ENCODE measurements at places on chromosomes 2 and 18.
A peak's percentile ranks its signal among the peaks of the same experiment; 100 is the strongest.

GRCh38 chr2:157757500-157757899, 118.6 kb downstream of the ACVR1 start:
- no peak for DNase-seq

DNA sequence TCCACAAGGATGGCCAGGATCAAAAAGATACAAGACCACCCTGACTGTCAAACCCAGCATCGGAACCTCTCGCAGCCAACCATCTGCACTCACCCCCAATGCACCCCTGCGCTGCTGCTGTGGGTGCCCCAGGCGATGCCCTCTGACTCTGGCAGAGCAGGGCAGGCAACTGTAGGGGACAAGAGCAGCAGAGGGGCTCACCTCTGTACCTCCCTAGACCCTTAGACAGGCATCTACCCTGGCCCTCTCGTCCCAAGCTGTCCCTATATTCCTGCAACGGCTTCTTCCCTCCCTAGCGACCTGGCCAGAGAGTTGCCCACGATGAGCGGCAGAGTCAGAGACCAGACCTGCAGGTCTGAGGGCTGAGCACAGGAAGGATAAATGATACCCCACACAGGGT, 128.2 kb downstream of the HDAC4 start:
- no peak for DNase-seq

DNA sequence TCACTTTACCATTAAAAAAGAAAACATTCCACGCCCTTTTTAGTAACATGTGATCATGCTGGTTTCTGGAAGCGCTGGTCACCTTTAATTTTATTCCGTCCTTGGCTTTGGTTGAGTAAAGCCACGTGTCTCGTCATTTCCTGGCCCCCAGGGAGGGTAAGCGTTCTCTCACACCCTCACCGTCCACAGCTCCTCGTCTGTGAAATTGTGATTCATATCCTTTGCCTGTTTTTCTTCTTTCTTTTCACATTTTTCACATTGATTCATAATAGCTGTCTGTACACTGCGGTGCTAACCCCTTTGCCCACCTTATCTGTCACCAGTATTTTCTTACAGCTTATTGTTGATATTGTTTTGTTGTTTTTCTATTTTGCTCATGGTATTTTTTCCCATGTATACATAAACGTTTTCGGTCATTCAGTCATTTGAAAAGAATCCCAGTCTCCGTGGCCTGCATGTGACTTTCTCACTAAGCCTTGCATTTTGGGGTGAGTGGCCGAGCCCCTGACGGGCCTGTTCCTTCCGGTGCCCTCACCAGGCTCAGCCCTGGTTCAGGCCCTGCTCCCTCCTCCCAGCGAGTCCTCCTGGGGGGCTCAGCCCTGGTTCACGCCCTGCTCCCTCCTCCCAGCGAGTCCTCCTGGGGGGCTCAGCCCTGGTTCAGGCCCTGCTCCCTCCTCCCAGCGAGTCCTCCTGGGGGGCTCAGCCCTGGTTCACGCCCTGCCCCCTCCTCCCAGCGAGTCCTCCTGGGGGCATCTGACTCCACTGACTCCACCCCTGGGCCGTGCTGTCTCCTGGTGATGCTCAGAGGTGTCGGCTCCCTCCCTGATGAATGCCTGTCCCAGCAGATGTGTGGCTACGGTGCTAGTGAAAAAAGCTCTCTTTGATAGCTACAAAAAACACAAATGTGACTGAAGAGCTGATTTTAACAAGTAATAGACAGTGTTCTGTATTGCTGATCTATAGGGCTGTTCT, 249.7 kb upstream of the PXDN start:
- no peak for DNase-seq

- DNase-seq, result no peak
These were observed 222.8 kb downstream of the SUCLG1 start for GRCh38 chr2:84236288-84236687.

- no peak for DNase-seq
These were observed 113.4 kb upstream of the WDSUB1 start for GRCh38 chr2:159399716-159400415.

DNA sequence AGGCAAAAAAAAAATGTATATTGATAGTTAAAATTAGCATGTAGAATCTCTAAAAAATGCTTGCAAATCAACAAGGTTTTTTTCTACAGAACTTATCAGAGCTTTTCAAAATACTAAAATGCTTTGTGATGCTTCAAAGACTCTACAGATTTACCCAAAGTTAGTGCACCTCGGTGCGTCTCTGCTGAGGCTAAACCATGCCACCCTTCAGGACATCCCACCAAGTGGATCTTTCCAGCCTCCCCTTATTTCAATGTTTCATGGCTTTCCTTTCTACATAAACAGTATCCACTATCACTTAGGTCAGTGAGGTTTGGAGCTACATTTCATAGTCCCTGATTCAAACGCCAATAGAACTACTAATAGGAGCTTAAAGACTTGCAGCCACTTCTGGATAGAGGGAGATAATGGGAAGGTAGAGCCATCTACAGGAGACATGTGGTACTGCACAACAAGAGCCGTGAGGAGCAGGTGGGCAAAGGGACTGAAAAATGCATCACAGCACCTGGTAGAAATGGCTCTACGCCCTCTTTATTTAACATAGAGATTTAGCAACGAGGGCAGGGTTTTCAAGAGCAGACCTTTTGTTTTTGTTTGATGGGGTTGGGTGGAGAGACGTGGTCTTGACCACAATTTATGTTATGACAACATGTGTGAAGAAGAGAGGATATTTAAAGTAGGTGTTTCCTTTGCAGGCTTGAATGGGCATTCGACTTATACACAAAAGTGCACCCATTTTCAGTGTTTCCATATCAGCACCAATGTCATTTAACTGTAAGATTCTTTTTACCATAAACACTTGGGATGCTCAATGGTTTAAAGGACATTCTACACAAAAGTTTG, 56.1 kb upstream of the SLC35G4 start:
- DNase-seq, result no peak

DNA sequence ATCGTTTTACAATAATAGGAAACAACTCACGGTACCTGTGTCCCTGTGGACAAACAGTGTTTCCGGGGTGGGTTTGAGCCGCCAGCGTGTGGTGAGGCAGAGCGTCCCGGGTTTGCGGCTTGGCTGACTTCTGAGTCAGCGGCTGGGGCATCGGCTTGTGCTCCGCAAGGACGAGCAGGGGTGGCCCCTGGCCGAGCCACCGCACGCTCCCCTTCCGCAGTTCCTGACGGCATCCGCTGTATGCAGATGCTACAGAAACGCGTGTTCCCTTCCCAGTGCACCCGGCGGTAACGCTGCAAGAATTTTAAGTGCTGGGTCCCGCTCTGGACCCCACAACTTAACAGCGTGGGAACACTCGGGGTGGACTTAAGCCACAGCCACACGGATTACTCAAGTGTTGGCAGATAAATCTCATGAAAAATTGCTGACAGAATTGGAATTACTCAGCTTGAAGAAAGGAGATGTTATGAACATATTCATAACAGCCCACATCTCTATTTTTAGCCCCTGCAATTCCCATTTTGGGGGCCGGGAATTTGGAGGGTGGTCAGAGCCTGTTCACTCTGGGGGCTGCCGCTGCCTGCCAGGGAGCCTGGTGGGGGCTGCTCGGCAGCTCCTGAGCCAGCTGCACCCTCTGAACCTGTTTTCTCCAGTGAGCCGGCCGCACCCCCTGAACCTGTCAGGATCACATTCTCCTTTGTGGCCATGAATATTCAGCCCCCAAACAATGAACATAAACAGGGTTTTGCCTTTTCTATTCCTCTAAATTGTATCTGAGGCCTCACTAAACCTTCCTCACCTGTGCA, 12.6 kb upstream of the KCNG2 start:
- no peak for DNase-seq

DNA sequence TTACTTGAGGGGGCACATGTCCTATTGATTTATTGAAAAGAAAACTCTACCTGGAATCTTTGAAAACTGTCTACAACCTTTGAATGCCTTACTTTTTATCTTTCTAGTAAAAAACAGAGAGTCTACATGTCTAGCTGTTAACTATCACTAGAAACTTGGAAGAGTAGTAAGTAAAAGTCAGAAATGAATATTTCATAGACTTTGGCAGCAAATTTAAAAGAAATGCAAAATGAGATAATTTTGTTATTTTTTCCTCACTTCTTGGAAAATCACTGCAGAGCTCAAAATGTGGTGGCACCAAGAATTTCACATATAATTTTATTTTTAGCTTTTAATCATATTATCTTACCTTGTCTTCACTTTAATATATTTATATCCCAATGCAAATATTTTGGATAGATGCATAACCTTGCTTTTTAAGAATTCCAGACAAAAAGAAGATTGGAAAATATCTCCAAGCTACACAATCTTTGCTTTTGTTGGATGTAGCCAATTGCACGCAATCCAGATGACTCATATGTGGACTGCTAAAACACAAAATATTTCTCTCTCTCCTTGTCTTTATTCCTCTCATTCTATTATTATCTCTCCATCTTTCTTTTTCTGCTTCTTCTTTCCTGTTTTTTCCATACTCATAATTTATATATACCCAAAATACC, 92.2 kb upstream of the DSEL start:
- no peak for DNase-seq

- DNase-seq, result no peak
These were observed 11.8 kb downstream of the RDH14 start for GRCh38 chr2:18548621-18549020.

DNA sequence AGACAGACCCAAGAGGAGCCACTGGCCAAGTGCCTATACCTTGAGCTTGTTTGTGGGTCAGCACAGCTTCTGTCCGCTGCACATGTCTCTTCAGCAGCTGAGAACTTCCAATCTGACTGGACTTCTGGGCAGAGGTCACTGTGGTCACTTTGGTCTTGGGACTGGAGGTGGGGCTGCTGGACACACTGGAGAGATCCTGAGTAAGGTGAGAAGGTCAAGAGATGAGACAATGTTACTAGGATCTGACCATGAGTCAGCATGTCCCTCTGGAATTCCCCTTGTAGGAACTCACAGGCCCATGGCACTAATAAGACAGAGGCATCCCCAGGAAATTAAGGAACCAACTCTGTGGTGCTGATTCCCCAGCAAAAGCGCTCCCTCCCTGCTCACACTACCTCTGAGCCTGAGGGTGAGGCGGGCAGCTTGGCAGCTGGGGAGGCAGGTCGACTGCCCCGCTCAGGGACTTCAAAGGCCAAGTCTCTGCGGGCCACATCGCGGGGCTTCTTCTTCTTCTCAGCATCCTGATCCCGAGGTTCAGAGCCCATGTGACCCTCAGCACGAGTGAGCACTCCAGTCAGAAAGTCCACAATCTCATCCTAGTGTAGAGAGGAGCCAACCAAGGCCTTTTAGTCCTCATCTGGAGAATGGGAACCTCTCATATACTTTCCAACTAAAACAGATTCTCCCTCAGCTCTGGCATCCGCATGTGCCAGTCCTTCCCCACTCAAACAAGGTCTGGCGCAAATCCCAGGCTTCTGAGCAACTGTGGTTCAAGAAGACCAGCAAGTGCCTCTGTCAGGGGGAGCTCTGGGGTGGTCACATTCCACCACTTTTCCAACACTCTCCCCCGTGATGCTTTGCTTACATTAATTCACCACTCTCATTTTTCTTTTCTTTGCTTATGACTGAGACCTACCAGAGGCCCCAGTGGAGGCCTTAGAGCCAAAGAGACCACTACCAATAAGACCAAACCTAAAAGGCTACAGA, 29.4 kb downstream of the KANSL3 start:
- no peak for DNase-seq

GRCh38 chr18:66749030-66749429, 145.1 kb upstream of the CDH19 start:
- DNase-seq, result no peak

DNA sequence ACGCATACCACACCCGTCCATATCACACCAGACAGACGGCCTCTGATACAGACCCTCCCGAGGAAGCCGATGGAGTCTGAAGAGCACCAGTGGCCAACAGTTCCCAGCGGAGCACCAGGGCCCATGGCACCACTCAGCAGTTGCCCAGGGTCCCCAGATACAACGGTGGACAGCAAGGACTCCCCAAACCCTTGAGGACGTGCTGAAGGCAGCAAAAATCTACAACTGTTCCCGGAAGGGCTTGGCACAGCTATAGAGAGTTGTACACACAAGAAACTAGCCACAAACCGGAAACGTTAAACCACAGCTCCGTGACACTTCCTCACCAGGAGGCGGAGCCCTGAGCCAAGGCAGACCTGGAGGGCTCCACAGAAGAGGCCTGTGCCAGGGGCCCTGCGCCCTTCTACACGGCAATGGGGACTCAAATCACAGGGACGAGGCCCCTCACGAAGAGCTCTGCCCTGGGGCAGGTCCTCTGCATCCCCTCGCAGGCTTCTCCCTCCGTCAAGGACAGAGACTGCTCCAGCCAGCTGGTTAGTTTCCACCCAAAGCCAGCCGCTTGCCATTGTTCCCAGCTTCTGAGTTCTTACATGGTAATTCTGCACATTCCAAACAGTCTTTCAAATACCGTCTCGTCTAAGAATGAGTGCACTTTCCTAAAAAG, 133.4 kb downstream of the HDAC4 start:
- DNase-seq, result peak; percentile 86

- no peak for DNase-seq
These were observed 347.3 kb downstream of the ARHGAP15 start for GRCh38 chr2:143476336-143477087.

DNA sequence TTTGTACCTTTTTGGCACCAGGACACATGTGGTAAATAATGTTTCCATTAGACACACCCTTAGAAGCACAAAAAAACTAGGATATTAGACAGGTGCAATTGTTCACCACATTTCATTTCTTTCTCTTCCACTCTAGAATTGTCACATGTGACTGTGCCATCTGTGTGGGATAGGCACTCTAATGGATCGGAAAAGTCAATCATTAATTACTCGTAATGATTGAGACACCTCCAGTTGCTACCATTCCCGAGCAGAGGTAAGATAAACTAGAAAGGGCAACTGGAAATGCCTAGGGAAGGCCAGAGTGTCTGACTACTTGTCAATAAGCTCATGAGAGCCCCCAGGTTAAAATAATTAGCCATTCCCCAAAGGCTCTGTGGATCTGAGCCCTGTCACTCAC, 59.9 kb downstream of the METTL4 start:
- no peak for DNase-seq

DNA sequence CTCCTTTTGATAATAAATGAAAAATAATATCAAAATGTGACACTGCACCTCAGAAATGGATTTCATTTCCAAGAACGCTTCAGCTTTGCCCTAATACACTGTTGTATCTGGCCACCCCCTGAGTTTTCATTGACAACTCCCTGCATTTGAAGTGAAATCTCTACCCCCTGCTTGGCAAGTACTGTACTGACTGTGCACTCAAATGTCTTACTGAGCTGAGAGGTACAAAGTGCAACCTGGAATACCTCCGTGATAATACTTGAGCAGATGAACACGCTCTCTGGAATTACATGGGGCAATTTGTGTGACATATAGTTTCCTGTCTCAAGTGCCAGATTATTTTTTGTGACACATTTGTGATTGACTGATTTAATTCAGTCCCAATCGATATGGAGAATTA, 231.1 kb downstream of the LRP1B start:
- no peak for DNase-seq

GRCh38 chr2:231300020-231300721, 95.3 kb upstream of the B3GNT7 start:
- no peak for DNase-seq

- no peak for DNase-seq
These were observed 38.2 kb downstream of the MC2R start for GRCh38 chr18:13877157-13877556.
